ENCODE measurements at places on chromosomes 16 and 17.
A peak's percentile ranks its signal among the peaks of the same experiment; 100 is the strongest.

GRCh38 chr17:61390479-61390791 lies 9.2 kb upstream of the TBX2 start:
- no peak for DNase-seq

DNA sequence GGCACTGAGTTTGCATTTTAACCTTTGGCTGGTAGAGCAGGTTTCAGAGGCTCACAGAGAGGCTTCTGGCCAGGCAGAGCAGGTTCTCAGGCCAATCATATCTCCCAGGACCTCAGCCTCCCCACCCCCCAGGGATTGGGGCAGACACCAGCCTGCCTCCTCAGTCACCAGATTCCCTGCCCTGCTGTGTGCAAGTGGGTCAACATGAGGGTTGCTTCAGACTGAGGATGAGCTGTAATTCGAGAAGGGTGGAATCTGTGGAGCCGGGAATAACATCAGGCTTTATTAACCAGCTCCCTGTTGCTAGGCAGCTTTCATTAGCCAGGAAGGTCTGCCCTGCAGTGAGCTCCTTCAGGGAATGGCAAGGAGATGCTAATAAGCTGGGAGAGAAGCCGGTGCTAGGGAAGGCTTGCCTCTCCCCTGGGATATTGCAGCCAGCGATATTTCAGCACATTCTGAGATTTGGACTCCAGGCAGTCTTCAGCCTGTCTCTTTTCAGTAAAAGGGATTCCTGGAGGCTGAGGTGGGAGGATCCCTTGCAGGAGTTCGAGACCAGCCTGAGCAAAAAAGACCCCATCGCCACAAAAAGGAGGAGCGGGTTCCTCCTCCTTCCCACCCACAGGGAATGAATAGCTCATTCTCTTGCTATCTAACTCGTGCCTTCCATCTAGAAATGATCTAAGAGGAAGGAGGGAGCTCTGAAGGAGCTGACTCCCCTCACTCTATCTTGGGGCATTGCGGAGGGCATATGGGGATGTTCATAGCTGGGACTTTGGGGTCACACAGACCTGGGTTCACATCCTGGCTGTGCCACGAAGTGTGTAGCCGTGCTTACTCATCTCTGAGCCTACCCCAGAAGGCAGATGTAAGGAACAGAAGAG lies 10.7 kb downstream of the SGSM2 start:
- DNase-seq: peak; percentile 79

DNA sequence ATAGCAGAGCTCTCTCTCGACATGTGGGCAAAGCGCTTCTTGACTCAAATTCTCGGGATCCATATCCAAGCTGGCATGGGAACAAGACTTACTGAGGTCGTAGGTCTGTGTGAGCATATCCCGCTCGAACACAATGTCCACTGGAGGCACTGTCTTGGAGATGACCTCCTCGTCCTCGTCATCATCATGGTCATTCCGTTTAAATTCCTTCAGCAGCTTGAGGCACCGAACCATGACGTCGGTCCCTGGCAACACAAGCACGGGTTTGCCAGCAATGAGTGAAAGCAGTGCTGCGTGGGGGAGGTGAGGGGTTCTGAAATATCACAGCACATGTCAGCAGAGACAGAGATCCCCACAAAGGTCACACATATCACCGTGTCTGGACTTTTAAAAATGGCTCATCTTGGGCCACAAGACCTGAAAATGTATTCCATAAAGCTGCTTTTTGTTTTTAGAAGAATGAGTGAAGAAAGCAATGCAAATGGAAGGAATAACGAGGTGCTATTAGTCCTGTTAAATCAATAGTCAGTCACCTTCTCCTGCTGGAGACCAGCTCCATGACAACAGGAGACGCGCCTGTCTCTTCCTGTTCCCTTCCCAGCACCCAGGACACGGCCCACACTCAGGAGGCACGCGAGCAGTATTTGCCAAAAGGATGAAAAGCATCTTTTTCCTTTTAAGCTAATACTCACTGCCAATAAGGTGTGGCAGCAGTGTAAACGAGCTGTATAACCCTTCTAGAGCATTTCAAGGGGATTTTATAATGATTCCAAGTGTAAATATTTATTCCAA lies 37.9 kb downstream of the GTF3C1 start:
- no peak for DNase-seq

- DNase-seq: no peak
Observed at GRCh38 chr17:82126556-82127314, 28.7 kb upstream of the FASN start.

GRCh38 chr16:71724320-71724751 lies at the start of gene PHLPP2:
Gene PHLPP2 (minus strand): TSS chr16:71724701. CDS start chr16:71714795, 9,906 bp downstream.
- no peak for DNase-seq

- no peak for DNase-seq
Observed at GRCh38 chr16:69114346-69114975, 9.0 kb downstream of the HAS3 start.

DNA sequence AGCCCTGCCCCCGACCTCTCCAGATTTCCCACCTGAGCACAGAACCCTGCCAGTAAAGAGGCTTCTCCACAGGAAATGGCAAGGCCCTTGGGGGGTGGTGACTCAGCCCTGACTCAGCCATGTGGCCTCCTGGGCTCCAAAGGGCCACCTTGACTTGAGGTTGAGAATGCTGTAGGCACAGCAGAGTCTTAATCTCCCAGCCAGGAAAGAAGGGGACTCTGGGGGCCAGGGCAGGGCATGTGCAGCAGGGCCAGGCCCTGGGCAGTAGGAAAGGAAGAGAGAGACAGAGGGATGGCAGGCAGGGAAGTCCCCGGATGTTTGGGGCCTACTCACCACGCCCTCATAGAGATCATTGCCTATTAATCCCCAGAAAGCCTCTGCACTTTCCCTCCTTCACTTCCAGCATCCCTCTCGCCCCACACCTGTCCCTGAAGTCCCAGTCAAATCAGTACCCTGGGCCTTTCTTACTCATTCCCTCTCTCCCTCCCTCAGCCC lies 4.8 kb upstream of the ITGA3 start:
- DNase-seq: no peak

GRCh38 chr16:66948134-66948836 lies 12.8 kb upstream of the CES3 start:
- DNase-seq: no peak

GRCh38 chr17:27370776-27371175 lies 76.9 kb downstream of the WSB1 start:
- no peak for DNase-seq

GRCh38 chr17:46895171-46895570 lies 27.8 kb upstream of the GOSR2 start:
- no peak for DNase-seq

DNA sequence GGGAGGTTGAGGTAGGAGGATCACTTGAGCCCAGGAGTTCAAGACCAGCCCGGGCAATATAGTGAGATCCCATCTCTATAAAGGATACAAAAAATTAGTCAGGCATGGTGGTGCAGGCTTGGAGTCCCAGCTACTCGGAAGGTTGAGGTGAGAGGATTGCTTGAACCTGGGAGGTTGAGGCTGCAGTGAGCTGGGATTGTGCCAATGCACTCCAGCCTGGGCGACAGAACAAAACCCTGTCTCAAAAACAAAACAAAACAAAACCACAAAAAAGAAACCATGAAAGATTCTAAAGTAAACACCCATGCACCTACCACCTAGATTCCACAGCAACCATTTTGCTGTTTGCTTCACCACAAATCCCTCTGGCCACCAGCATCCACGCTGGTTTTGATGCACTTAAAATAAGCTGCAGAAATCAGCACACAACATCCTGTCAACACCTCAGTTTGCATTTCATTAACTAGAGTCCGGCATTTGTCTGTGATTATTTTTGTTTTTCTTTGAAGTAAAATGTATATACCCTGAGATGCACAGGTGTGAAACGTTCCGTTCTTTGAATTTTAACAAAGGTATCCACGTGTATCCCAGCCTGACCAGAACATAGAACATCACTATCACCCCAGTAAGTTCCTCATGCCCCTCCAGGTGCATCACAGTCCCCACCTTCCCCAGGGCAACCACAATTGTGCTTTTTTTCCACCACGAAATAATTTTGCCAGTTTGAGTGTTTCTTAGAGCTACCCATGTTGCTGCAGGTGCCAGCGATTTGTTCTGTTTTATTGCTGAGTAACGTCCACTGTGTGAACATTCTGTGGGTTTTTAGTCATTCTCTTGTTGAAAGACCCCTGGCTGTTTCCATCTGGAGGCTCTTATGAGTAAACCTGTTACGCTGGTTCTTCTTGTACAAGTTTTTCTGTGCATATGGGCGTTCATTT lies 191.5 kb downstream of the SEC14L1 start:
- DNase-seq: no peak

DNA sequence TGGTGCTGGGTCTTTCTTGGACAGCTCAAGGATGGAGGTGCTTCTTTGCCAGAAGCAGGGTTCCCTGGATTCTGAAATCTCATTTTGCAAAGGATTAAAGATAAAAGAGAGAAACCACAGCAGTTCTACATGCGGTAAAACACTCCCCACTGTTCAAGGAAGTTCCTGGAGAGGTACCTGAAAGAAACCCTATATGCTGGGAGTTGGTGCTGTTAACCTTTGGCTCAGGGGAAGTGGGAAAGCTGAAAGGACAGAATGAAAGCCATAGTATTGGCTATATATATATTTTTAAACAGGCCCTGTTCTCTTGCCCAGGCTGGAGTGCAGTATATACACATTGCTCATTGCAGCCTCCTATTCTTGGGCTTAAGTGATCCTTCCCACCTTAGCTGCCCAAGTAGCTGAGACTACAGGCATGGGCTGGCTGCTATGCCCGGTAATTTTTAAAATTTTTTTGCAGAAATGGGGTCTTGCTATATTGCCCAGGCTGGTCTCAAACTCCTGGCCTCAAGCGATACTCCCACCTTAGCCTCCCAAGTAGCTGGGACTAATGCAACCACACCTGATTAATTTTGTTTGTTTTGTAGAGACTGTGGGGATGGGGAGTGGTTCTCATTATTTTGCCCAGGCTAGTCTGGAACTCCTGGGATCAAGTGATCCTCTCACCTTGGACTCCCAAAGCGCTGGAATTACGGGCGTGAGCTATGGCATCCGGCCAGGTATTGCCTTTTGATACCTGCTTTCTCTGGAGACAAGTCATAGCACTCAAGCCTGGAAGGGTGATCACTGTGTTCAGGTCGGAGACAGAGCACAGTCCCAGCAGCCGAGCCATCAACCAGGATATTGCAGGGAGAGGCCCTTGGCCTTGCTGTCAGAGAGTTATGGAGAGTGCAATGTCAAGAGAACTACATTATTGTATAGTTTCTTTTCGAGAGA lies 55.2 kb downstream of the MSI2 start:
- DNase-seq: no peak

DNA sequence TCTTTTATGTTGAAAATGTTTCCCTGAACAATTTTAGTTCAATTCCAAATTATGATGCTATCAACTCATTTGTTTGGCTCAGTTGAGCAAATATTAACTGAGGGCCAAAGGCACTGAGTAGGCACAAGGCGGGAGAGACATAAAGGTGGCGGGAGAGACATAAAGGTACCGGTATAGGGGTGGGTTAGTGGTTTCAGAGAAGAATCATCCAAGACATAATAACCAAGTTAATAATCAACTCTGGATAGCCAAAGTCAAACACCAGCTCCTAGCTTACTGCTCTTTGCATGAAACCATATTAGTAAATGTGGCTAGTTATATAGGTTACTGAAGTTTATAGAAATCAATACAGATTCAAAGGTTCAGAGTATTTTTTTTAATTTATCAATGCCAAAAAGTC lies 91.7 kb downstream of the RPGRIP1L start:
- DNase-seq: no peak

DNA sequence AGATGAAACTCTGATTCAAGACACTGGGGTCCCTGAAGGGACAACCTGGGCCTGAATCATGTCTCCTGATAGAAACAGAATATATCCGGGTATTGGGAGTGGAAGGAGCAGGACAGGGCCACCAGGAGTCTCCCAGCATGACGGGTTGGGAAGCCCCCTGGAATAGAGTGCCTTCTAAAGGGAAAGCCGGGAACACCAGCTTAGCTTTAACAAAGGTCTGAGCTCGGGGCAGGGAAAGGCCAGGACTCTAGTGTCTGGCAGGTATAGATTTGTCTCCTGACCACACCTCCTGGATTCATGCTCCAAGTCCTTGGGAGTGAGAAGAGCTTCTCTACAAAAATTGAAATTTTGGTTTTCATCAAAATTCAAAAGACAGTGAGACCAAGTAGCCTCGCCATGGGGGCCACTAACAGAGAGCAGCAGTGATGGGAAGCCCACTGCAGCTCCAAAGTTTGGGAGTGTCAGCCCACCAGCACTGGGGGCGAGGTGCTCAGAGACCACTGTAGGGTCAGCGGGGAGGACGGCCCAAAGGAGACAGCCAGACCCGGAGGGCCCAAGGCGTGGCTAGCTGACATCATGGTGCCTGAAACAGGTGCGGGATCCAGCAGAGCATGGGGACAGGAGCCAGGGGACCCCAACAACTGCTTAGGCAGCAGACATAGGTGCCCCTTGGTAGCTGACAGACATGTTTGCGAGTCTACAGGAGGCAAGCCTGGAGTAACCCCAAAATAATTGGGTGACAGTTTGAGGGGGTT lies 81.0 kb downstream of the C16orf78 start:
- no peak for DNase-seq

- no peak for DNase-seq
Observed at GRCh38 chr16:78890373-78890895, 710.1 kb downstream of the MAF start.

DNA sequence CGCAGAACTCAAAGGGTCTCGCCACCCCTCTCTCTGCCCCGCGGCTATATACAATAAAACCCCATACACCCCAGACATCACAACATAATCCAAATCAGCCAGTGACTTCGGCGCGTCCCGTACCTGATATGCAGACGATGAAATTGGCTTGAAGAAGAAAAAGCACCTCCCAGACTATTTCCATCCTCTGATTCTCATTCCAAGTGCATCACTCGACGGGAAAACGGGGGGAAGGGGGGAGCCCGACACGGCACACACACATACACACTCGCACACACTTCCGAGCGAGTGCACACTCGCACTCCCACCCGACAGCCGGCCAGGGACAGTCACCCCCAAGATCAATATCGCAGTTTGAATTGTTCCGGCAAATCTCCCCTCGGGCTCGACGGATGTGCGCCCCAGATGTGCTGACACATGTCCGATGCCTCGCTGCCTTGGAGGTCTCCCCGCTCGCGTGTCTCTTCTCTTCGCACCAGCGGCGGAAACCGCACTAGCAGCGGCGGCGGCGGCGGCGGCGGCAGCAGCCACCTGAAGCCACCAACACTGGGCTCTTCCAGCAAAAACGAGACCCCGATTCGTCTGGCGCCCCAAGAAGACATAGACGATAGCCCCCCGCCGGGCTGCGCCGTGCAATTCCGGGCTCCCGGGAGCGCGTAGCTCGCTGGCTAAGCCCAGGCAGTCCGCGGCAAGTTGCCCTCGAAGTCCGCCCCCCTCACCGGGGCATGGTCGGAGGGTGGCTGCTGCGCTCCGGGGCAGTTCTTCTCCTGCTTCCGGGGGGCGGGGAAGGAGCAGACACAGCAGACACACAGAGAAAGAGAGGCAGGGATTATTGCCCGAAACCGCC lies 688 bp downstream of the CA10 start:
- DNase-seq: no peak

- DNase-seq: no peak
Observed at GRCh38 chr17:8668176-8668740, 37.7 kb upstream of the MYH10 start.
